ENCODE measurements at places on chromosomes 2 and 18. TPM values are rescaled to one million over a fixed set of nuclear protein-coding genes. Genes with fewer than 3 reads are reported as not detected.

The DUSP2 gene
- 8.8 TPM for total RNA-seq

DNA sequence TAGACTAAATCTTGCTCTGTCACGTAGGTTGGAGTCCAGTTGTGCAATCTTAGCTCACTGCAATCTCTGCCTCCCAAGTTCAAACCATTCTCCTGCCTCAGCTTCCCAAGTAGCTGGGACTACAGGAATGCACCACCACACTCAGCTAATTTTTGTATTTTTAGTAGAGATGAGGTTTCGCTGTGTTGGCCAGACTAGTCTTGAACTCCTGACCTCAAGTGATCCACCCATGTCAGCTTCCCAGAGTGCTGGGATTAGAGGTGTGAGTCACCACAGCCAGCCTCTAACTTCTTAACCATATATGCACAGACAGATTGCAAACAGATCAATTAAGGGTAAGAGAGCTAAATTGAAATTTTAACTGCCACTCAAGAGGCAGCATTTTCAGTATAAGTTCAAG lies 22.1 kb upstream of the CNGA3 start:
- DNase-seq, result peak; percentile 36

DNA sequence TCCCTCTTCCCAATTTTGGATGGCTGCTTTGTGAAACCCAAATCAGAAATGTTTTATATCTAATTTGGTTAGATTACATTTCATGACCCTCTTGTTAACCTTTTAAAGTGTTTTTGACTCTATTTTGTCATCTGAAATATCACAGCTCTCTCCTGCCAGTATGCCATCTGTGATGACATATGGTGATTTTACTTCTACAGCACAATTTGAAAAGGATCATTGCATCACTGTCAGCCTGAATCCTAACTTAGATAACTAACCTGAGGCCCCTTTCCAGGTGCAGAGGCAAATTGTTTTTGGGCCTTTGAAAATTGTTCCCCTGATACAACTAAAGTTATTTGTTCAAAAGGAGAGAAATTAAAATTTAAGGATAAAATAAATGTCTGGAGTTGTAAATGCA lies 1023.4 kb upstream of the LRRTM1 start:
- no peak for DNase-seq

GRCh38 chr2:158810731-158811460 lies 15.8 kb downstream of the DAPL1 start:
- no peak for DNase-seq

GRCh38 chr2:72917138-72917876 lies at the start of gene EMX1:
Gene EMX1 (plus strand): TSS chr2:72917519. CDS start chr2:72917853, 334 bp downstream.
- DNase-seq, result peak; percentile 46

GRCh38 chr2:147609301-147609700 lies 235.5 kb upstream of the ACVR2A start:
- DNase-seq, result no peak

- DNase-seq, result no peak
These were observed 354.2 kb downstream of the ZEB2 start for GRCh38 chr2:144165599-144166250.

DNA sequence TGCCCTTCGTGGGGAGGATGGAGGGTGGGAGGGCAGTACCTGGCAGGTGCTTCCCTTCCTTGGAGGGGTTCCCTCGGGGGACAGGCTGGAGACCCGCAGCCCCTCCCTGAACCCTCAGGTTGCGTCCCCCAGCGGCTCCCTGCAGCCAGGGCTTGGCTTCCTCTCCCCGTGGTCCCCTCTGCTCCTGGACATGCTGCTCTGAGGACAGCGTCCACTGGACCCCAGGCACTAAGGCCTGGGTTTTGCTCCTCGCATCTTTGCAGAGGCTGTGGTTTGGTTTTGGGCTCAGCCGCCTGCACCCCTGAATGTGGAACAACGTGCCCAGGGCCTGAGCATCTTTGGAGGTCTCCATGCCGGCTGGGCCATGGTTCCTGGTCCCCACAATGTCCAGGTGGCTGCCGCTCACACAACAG lies 133.5 kb downstream of the PTGR3 start:
- no peak for DNase-seq

The C2orf15 gene
- not detected for total RNA-seq

- no peak for DNase-seq
These were observed 16.6 kb downstream of the TRAF3IP1 start for GRCh38 chr2:238336793-238337444.

The MYL1 gene
- total RNA-seq, result not detected

The WIPF1 gene
- total RNA-seq, result 20.1 TPM

DNA sequence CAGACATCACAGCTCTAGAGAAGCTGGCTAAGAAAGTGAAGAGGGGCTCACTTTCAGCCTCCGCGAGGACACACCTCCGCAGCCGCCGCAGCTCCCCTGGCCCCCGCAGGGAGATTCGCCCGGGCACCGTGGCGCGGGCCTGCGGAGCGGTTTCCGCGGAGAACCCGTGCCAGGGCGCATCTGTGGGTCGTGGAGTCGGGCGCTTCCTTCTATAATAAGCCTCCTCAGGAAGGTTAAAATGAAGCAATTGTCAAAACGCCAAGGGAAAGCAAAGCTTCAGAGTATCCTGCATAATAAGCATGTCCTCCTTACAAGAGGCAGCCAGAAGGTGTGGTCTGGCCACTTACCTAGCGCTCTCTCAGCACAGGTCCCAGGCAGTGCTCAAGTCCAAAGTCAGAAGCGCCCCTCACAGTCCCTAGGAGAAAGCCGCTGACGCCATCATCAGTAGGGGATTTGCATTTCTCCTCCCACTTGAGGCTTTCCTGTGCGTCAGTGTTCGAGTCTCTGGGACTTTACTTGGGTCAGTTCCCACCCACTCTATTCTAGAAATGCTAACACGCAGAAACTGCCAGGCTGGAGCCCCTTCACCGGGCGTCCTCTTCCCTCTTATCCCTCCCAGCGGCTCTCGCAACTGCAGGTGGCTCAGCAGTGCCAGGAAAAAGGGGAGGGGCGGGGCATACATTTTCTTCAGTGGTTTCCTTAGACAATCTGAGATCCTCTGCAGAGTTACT lies at the start of gene STAT4:
STAT4 (minus strand) TSS at position 395 of the 731 bp plus-strand sequence. CDS start 2,791 bp downstream, outside the sequence.
- peak; percentile 66 for DNase-seq

The SNTG2 gene
- total RNA-seq, result not detected

The FAM228A gene
- total RNA-seq, result 2.1 TPM

DNA sequence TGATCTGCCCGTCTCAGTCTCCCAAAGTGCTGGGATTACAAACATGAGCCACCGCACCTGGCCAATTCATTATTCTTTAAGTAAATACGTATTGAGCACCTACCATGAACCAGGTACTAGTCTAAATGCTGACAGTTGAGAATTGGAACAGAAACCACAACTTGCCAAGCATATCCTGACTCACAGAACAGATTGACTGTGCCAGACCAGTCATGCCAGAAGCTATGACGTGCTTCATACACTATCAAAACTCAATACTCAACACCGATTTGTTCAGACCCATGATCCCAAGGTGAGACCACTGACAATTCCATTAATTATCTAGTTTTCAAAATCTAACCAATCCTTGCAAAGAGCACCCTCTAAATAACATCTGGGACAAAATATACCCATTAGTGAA lies 148.6 kb downstream of the B3GNT2 start:
- DNase-seq, result peak; percentile 29

- DNase-seq, result no peak
These were observed 246.6 kb downstream of the TFCP2L1 start for GRCh38 chr2:121038431-121038830.
